ENCODE measurements at places on chromosomes 1 and 21. TPM values are rescaled to one million over a fixed set of nuclear protein-coding genes. Genes with fewer than 3 reads are reported as not detected.

CFAP74 gene
- total RNA-seq = not detected

SPATA17 gene
- not detected for total RNA-seq

TMEM52 gene
- not detected for total RNA-seq

INSRR gene
- total RNA-seq = not detected

PRAMEF6 gene
- total RNA-seq = not detected

DMBX1 gene
- total RNA-seq = not detected

CASQ1 gene
- total RNA-seq = not detected

FNDC10 gene
- total RNA-seq = 4.0 TPM

PERM1 gene
- not detected for total RNA-seq

C4BPA gene
- total RNA-seq = not detected

ATP5PF gene
- 66.1 TPM for total RNA-seq

RNF11 gene
- total RNA-seq = 64.0 TPM

SPRR1B gene
- total RNA-seq = not detected

CFAP141 gene
- total RNA-seq = not detected

OPTC gene
- not detected for total RNA-seq

SLC25A34 gene
- total RNA-seq = 1.5 TPM

C1orf52 gene
- 55.4 TPM for total RNA-seq

B3GALT5 gene
- not detected for total RNA-seq

RIIAD1 gene
- not detected for total RNA-seq

SLC44A5 gene
- not detected for total RNA-seq

IL10 gene
- 0.19 TPM for total RNA-seq

LIN28A gene
- total RNA-seq = not detected
